ENCODE measurements at places on chromosomes 6 and 20.
A peak's percentile ranks its signal among the peaks of the same experiment; 100 is the strongest.

GRCh38 chr6:46419576-46420002 lies 71.7 kb downstream of the RCAN2 start:
- peak; percentile 76 for DNase-seq

GRCh38 chr6:45491048-45491735 lies 113.5 kb upstream of the SUPT3H start:
- DNase-seq: no peak

DNA sequence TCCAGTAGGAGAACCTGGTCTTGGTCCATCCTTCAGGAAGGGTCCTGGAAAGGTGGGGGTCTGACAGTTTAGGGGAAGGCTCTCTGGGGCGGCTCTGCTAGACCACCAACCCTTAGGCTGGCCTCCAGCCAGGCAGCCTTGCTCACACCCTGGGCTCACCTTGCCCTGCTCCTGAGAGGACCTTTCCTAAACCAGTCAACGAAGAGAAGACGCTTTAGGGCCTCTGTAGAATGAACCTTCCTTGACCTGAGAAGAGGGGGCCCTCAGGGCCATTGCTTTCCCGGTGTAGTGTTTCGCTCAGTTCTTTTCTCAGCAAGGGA lies 1.1 kb downstream of the CDC25B start:
- no peak for DNase-seq

- DNase-seq: no peak
Measured at GRCh38 chr6:126188279-126188909, 151.5 kb upstream of the CENPW start.

DNA sequence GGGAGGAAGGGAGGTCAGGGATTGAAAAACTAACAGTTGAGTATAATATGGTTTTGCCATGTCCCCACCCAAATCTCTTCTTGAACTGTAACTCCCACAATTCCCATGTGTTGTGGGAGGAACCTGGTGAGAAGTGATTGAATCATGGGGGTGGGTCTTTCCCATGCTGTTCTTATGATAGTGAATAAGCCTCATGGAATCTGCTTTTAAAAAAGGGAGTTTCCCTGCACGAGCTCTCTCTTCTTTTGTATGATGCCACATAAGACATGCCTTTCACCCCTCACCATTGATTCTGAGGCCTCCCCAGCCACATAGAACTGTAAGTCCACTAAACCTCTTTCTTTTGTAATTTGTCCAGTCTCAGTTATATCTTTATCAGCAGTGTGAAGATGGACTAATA lies 833.4 kb upstream of the MAP3K7 start:
- DNase-seq: no peak

DNA sequence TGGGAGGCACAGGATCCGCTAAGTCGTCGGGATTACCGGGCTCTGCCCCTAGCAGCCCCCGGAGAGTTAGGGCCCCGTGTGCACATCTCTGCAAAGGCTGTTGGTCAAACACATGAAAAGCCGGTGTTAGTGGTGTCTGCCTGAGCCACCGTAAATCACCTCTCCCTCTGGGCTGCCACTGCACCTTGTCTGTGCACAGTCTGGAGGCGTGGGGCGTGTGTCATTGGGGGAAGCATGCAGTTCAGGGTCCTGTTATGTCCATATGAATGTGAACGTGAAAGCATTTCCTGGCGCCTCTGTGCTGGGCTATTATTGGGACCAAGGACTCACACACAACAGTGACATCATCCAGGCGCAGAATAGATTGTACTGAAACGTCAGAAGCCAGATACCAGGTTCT lies 305.6 kb downstream of the NRN1 start:
- DNase-seq: no peak

- DNase-seq: peak; percentile 53
Measured at GRCh38 chr6:42565823-42566613, 2.2 kb downstream of the UBR2 start.
